ENCODE measurements at places on chromosomes 3 and 15. TPM values are rescaled to one million over a fixed set of nuclear protein-coding genes. Genes with fewer than 3 reads are reported as not detected.

GOLGA6B gene
- total RNA-seq, result not detected

ZBTB11 gene
- total RNA-seq, result 14.9 TPM

CAV3 gene
- total RNA-seq, result not detected

CAMK2N2 gene
- not detected for total RNA-seq

NEK11 gene
- 2.2 TPM for total RNA-seq

MUC20 gene
- 0.52 TPM for total RNA-seq

CCDC33 gene
- total RNA-seq, result not detected

PDCD6IP gene
- total RNA-seq, result 204 TPM

CASR gene
- total RNA-seq, result not detected

KY gene
- 0.16 TPM for total RNA-seq

IL17RE gene
- total RNA-seq, result 0.88 TPM

C3orf70 gene
- total RNA-seq, result 0.64 TPM
